Heart right ventricle (tissue), 16 donors: ENCODE measurements at places on chromosomes 1 and 21. TPM values are rescaled to one million over a fixed set of nuclear protein-coding genes. Genes with fewer than 3 reads are reported as not detected.

Gene TLR5
- 1.2 TPM for total RNA-seq

Gene RGS16
- total RNA-seq: 1.9 TPM

Gene RAB7B
- total RNA-seq: 1.3 TPM

Gene SLAMF6
- 0.10 TPM for total RNA-seq

Gene FBXO2
- 3.3 TPM for total RNA-seq

Gene CAP1
- 82.0 TPM for total RNA-seq

Gene EXO5
- total RNA-seq: 3.3 TPM

Gene ANKRD34A
- total RNA-seq: 1.0 TPM

Gene DMRTA2
- not detected for total RNA-seq

Gene TNNI3K
- total RNA-seq: 98.3 TPM

Gene LCE1A
- not detected for total RNA-seq

Gene JUN
- total RNA-seq: 77.6 TPM

Gene TTC22
- not detected for total RNA-seq

Gene TEDDM1
- not detected for total RNA-seq

Gene KLHDC8A
- not detected for total RNA-seq

Gene SPRR1A
- total RNA-seq: not detected

DNA sequence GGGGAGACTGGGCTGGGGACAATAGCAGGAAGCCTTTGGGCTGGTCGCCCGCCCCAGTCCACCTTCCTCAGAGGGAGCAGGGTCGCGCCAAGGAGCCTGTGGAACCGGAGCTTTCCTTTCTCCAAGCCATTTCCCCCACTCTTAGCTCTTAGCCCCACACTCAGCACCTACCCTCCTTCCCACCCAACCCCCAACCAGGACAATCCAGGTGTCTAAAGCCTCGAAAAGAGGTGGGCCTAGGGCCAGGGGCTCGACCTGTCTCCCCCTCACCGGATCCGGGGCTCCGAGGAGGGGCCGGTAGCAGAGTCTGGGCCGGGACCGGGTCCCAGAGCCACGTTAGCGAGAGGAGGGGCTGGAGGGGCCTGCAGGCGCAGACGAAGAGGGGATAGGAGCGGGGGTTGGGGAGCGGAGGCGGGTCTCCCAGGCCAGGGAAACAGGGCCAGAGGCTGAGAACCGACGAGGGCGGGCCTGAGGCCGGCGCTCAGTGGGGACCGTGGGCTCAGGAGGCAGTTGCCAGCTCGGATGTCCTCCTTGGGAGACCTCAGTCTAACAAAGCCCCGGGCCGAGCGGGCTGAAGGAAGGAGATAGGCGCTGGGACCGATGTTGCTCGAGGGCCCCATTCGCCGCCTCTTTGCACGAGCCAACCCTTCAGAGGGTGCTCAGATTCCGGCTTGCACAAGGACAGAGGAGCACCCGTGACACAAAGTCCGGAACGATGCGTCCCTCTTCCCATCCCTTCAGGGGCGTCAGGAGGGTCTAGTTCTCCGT, 943 bp downstream of the SEMA6C start:
- DNase-seq: no peak

DNA sequence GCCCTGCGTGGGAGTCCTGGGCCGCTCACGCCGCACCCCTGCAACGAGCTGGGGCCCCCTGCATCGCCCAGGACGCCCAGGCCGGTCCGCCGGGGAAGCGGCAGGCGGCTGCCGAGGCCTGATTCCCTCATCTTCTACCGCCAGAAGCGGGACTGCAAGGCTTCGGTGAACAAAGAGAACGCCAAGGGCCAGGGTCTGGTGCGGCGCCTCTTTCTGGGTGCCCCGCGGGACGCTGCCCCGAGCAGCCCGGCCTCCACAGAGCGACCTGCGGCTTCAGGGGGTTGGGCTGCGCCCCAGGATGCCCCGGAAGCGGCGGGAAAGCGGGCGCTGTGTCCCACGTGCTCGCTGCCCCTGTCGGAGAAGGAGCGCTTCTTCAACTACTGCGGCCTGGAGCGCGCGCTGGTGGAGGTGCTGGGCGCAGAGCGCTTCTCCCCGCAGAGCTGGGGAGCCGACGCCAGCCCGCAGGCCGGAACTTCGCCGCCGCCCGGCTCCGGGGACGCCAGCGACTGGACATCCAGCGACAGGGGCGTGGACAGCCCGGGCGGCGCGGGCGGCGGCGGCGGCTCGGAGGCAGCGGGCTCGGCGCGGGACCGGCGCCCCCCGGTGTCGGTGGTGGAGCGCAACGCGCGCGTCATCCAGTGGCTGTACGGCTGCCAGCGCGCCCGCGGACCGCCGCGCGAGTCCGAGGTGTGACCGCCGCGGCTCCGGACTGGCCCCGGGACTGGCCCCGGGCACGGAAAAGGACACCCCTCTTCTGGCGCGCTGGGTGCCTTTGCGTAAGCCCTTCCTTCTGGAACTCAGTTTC, 2.7 kb downstream of the FAM110D start:
- DNase-seq: peak; percentile 79

- no peak for DNase-seq
These were observed 9.5 kb downstream of the ACTL8 start for GRCh38 chr1:17764591-17764990.

DNA sequence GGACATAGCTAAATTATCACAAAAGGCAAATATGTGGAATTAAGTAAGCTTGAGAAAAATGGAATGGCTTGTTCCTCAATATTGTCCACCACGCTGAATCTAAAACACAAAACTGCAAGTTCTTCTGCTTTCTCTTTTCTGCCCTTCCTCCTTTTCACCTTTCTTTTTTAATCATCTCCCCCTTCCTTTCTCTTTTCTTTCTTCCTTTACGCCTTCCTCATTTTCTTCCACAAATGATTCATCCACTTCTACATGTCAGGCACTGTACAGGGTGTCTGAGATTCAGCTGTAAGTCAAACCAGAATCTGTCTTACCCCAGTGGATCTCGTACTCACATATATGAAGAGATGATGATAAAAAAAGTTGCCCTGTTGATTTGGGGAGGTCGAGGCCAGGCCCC, 1182.5 kb downstream of the MRPL39 start:
- DNase-seq: no peak

DNA sequence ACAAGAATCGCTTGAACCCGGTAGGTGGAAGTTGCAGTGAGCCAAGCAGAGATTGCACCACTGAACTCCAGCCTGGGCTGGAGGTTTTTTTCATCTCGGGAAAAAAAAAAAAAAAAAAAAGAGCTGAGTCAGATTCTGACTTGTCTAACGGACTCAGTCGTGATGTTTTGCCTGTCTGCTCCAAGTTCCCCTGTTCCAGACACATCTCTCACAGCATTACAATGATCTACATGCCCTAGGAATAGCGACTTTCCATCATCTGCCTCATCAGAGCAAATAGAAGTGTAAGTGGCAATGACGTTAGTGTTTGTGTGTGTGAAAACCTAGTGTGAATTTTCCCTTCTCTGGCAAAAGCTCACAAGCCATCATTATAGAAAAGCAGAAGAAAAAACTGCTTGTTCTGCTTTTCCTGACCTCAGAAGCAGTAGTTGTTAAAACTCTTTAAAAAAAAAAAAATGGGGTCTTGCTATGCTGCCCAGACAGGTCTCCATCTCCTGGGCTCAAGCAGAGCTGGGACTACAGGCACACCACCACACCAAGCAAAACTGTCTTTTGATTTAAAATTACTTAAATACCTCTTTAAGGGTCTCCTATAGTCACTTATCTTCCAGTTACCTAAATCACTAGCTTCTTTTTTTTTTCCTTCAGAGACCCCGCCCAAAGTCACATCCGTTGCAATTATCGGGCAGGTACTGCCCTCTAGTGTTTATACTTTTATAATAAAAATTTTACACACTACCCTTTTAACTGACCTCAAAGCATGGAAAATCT, 37.3 kb downstream of the PLEKHO1 start:
- DNase-seq: no peak

GRCh38 chr1:10494754-10495474, 20.2 kb downstream of the PEX14 start:
- peak; percentile 68 for DNase-seq

GRCh38 chr21:45635271-45636151, 8.0 kb upstream of the PCBP3 start:
- no peak for DNase-seq

DNA sequence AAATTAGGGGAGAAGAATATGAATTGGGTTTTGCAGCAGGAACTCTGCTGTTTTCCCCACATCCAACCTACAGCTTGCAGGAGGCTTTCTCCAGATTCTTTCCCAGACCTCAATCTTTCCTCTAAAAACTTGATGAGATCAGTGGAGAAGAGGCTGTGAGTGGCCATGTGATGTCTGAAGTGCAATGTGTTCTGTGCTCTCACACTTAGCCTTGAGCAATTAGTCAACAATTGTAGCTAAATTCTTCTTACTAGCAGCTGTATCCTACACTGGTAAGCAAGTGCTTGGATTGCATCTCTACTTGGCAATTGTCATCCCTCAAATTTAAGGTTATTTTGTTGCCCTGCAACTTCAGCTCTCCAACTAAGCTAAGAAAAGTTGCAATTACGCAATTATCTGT, 807.3 kb upstream of the RGS18 start:
- no peak for DNase-seq

DNA sequence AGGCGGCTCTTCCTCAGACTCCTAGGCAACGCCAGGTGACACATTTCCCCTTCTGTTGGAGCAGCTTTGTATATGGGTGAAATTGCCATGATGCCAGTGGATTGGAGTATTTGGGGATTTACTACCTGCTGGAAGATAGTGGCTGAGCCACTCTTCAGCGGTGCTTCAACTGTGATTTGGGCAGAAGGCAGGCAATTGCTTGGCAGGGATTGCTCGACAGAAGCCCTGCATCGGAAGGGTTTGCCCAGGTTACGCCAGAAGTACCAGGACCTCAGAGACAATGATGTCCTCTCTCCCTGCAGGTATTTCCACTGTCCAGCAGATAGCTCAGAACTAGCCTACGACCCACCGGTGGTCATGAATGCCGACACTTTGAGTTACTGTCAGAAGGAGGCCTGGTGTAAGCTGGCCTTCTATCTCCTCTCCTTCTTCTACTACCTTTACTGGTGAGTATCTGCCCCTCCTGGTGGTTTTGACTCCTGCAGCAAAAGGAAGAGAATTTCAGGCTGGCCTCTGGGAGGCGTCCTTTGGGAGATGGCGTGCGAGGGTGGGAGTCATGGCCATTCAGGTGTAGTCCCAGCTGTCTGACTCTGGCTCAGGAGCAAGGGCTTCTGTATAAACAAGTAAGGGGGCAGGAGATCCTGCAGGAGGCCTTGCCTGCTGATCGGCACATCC, 118.3 kb downstream of the CNIH3 start:
- DNase-seq: no peak

GRCh38 chr1:171139890-171140289, 45.2 kb upstream of the FMO2 start:
- no peak for DNase-seq

GRCh38 chr1:14682941-14683621, 84.6 kb downstream of the KAZN start:
- no peak for DNase-seq

DNA sequence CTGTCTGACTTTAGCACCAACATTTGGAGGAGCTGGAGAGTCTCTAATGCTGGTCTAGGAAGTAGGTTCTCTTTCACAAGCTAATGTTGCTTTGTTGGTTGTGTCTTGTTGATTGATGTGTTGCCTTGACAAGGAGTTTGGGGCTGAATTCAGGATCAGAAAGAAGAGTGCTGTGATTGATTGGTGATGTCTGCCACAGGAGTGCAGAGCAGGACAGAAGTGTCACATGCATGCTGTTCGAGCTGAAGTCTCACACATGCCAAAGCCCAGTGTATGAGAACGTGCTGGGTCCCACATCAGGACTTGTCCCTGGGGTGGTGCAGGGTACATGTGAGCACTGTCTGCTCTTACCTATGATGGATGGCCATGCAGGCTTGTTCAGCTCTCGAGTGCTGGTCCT, 694.4 kb downstream of the MATN1 start:
- no peak for DNase-seq

GRCh38 chr1:235199441-235199840, 38.4 kb upstream of the RBM34 start:
- DNase-seq: no peak

- DNase-seq: no peak
These were observed 93.7 kb downstream of the CTH start for GRCh38 chr1:70504821-70505193.

DNA sequence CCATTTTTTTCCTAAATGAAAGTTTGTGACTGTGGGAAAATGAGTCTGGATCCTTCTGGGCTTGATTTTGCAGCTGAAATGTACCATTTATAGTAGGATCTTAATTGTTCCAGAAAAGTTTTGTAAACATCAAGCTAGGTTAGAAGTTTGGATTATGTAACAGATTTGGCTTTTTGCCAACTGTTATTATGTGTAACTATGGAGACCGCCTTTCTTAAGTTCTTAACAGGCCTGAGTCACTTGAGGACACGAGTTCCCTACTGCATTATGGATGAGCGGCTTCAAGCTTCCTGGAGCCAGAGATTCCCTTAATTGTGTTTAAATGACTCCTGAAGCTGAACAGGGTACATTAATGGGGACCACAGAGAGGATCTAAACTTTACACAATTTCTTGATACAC, 22.2 kb downstream of the SLC25A33 start:
- no peak for DNase-seq

DNA sequence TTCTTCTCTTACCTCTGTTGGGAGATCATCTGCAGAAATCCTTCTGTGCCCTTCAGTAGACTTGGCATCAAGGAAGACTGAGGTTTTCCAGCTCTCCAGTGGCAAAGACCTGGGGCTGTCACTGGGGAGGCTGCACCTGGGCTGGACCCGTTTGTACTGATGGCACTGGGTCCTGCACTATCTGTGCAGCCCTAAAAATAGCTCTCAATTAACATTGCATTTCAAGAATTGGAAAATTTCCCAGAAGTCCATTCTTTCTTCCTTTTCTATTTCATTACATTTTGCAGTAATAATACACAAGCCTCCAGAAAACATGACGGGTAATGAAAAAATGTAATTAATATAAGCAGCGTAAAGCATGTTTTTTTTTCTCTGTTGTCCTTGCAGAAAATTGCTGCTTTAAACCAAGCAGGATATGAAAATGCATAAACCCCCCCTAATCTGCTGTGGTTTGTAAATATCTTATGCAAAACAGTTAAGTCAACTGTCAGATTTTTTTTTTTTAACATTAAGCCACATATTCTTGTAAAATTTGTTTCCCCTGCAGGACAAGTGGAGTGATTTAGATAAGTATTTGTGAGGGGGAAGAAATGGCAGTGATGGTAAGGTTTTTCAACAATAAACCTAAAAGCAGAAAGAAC, 64.9 kb downstream of the LMO4 start:
- DNase-seq: no peak

- no peak for DNase-seq
These were observed 72.8 kb upstream of the HNRNPU start for GRCh38 chr1:244937099-244937498.

GRCh38 chr21:41422546-41423304, 3.3 kb upstream of the MX1 start:
- DNase-seq: no peak

- no peak for DNase-seq
These were observed 120.1 kb upstream of the CAMK1G start for GRCh38 chr1:209463441-209463840.

GRCh38 chr1:150696590-150696989, 364 bp downstream of the GOLPH3L start:
- DNase-seq: no peak

- DNase-seq: no peak
These were observed 15.3 kb downstream of the ZBTB7B start for GRCh38 chr1:155017946-155018316.
